ENCODE measurements at places on chromosomes 4 and X.

GRCh38 chr4:147560625-147561024 lies 56.6 kb upstream of the TMEM184C start:
- no peak for DNase-seq

DNA sequence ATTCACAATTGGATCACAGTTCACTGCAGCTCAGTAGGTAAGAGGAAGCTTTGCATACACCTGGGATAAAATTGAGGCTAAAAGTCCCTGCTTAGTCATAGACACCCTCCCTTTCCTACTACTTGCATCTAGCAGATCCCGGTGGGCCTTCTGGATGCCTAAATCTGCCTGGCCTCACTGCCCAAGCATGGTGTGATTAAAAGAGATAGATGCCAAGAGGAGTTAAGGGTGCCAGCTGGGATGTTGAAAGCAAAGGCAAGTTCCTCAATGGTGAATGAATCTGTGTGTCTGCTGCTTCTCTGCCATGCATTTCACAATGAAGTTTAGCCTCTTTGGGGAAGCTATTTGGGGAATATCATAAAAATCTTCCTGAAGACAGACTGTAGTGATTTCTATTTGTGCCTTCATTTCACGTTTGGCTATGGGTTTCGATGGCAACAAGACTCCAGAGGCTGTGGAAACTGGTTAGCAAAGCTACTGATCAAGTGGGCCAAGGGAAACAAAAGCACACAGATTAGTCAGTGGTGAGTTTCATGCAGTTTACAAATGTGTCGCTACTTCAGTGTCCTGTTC lies 534.0 kb downstream of the ANKRD50 start:
- DNase-seq: no peak

DNA sequence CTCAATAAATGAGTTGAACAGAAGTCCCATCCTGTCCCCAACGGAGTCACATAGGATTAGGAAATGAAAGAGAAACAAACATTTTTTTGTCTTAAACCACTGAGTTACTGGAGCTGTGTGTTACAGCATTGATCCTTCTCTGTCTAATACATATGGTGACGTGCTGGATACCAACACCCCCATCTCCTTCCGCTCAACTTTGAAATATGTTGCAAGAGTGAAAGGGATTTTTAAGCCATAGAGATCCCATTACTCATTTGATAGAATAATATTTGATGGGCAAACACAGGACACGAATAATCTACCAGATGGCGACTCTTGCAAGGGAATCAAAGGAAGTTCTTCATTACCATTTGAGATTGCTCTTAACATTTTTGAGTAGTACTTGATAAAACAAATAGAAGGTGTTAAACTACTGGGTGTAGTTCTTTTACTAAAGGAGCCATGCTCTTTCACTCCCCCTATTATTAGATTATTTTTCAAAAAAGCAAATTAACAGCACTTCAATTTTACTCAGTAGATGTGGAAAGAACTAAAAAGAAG lies 140.5 kb downstream of the PACRGL start:
- DNase-seq: no peak

DNA sequence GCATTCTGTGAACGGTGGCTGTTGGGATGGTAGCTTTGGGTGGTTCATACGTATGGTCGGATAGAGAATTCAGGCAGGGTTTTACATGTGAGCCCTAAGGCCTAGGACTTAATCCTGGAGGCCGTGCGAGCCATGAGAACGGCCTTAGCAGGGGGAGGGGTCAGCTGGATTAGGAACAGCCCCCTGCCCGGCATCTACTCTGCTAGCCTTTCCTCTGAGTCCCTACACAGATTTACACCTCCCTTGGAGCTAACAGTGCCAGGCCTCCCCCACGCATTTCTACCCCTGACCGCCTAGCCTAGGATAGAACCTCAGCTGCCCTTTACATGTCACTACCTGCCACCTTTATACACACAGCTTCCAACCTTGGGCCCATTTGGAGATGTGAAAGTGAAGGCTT lies 7.1 kb downstream of the PRAF2 start:
- no peak for DNase-seq

DNA sequence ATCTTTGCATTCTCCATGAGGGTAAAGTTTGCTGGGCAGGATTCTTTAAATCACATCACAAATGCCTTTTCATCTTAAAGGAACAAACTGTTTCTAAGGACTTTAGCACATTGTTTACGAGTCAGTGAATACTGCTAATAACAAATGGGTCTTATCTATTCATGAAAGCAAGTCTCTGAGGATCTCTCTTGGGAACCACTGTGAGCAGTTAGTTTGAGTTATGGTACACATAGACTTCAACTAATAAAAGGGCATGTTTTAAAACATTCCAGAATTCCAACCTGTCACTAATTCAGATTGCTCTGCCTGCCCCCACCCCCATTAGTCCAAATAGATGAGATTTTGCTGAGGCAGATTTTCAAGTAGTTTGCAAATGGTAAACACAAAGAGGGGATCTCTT lies 22.3 kb upstream of the GPC3 start:
- no peak for DNase-seq

DNA sequence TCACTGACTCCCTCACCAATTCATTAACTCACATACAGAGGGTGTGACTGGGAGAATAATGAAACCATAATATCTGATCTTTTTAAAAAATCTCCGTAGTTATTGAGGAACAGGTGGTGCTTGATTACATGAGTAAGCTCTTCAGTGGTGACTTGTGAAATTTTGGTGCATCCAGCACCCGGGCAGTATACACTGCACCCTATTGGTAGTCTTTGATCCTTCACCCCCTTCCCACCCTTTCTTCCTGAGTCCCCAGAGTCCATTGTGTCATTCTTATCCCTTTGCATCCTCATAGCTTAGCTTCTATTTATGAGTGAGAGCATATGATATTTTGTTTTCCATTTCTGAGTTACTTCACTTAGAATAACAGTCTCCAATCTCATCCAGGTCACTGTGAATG lies 1143.8 kb downstream of the PCDH19 start:
- no peak for DNase-seq

DNA sequence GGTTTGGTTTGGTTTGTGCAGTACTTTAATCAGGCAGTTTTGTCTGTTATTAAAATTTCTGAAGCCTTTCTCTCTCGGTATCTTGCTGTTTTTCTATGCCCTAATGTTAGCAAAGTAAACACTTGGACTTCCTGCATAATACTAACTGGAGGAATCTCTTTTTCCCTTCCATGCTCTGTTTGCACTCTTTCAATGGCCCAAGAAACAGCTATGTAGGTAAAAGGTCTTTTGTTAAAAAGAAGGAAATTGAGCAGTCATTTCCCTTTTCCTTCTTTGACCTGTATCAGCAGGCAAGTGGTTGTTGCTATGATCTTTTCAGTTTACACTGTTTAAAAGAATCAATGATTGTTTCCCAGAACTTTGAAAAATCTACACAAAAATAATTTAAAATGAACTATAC lies 82.7 kb downstream of the CCSER1 start:
- no peak for DNase-seq

DNA sequence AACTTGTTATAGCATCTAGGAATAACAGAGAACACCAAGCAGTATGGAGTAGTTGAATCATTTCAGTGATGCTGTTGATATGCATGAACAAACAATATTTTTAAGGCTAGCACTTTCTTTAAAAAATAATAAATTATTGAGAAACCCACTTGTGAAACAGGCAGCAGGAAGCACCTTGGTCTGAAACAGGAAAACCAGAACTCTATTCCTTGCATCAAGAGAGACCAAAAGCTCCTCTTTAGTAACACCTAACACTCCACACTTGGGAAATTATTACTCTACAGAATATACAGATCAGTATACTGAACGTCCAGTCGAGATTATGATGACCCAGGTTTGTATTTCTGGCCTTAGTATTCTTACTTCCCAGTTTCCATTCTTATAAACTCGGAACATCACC lies 129.0 kb downstream of the ARAP2 start:
- DNase-seq: no peak

DNA sequence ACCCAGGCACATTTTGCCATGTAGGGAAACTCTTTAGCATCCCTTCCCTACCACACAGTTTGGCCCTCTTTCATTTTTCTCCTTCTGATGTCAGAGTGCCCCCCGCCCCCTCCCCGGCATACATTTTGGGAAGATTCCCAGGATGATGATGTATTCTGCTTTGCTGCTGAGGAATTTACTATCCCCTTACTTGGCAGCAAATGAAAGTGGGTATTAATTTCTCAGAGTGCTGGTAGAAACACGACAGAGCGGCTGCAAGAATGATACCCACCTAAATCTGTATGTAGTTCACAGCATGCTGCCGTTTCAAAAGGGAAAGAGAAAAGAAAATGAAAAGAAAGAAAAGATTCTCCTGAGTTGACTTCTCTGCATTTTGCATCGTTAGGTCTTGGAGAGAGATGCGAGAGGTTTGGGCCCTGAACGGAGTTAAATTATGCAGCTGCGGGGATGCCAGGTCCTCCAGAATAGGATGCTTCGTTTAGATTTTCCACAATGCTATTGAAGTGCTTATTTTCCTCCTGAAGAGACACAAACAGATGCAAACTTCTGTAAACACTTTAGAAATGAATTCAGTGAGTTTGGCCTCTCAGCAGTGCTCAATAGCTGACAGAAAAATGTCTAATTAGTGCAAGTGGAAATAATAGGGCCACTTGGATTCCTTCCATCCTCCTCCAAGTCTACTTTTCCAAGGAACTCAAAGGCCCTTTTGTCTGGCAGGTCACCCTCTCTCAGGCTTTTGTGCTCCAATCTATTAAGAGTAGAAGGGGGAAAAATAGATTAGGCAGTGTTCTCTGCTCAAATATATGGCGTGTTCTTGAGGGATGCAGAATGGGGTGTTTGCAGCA lies 106.2 kb downstream of the ALPK1 start:
- DNase-seq: no peak

DNA sequence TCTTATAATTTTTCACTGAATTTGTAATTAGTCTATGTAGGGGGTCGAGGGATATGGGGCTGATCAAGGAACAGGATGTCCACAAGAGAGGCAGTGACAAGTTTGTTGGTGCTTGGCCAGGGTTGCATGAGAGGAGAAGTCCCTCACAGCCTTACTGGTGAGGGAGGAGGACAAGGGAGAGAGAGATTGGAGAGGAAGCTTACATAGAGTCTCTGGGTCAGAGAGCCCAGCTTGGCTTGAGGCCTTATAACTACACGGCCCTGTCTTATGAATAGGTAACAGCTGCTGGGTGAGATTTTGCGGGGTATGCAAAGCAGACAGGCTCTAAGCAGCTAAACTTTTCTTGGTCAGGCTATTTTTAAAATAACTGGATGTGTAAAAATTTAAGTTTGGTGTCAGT lies 37.9 kb upstream of the OTUD4 start:
- DNase-seq: no peak

DNA sequence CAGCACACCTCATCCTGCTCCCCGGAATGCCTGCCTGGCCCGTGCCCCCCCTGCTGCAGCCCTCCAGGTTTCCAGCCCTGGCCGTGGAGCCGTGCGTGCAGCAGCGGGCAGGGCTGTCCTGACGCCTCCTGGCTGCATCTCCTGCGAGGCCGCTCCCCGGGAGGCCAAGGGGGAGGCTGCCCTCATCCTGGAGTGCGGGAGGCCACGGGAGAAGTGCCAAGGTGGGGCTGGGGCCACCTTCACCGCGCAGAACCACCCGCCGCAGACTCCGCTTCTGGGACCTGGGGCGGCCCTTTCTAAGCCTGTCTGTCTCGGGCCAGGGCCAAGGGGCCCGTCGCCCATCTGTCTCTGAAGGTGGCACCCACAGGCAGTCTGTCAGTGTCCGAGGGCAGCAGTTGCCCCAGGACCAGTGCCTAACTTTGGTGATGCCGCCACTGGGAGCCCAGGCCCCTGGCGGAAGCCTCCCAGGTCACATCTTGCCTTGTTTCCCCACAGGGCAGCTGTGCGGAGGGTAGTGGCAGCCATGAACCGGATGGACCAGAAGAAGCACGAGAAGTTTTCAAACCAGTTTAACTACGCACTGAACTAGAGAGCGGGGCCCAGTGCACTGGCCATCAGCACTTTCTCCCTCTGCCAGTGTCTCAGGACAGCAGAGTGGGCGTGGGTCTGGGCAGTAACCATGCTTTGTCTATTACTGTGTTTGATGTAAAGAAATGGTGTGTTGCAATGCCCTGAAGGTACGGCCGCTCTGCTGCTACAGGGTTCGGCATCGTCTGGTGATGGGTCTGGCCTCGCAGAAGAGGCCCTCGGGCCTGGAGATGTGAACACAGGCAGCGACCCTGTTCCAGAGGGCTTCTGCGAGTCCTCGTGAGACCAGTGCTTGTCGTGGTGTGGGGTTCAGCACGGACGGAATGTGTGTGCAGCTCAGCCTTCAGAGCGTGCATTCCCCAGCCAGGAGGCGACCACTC lies 20.6 kb downstream of the NKX1-1 start:
- DNase-seq: no peak

DNA sequence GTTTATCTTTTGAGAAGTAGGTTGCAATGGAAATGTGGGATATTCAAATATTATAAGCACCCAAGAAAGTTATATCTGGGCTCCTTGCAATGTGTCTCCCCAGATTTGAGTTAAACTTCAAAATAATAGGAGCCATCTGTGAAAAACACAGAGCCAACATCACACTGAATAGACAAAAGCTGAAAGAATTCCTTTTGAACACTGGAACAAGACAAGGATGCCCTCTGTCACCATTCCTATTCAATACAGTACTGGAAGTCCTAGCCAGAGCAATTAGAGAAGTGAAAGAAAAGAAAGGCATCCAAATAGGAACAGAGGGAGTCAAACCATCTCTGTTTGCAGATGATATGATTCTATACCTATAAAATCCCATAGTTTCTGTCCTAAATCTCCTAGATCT lies 114.3 kb upstream of the IL1RAPL1 start:
- no peak for DNase-seq

DNA sequence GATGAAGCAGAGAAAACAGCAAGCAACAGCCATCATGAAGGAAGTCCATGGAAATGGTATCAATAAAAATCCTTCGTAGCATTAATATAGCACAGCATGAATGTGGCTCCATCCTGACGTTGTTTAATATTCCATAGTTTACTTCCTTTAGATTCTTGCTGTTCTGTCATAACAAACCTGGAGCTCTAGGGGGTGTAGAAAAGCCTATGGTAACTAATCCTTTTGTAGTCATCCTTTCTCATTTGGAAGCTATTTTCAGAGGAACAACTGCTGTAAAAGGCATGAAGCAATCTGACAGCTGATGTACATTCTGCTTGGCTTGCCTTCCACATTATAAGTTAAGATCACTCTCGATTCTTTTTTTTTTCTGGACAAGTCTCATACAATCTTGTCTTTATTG lies 914 bp downstream of the MYOZ2 start:
- no peak for DNase-seq

- no peak for DNase-seq
Measured at GRCh38 chrX:151737494-151737893, 2.9 kb downstream of the CNGA2 start.

Measured in activated CD4-positive, alpha-beta T cell treated with anti-CD3 and anti-CD28 coated beads, Interleukin-2, amount 50 U/mL, for 48 hours (primary cell).